ENCODE measurements at places on chromosomes 13 and 19.

DNA sequence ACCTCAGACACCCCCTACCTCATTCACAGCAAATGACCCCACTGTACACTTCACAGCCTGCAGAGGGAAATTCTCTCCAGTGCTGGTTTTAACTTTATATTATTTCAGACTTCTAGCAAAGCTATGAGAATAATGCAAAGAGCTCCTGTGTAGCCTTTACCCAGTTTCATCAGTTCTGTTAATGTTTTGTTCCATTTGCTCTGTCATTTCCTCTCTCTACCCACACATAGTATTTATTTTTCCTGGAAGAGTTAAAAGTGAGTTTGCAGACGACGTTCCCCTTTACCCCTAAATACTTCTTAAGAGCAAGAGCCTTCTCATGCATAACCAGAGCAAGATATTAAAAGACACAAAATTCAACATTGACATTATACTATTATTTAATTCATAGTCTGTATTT lies 49.9 kb upstream of the ADGRE1 start:
- no peak for DNase-seq

- DNase-seq: no peak
These were observed 474 bp upstream of the ZNRF4 start for GRCh38 chr19:5454743-5455142.

DNA sequence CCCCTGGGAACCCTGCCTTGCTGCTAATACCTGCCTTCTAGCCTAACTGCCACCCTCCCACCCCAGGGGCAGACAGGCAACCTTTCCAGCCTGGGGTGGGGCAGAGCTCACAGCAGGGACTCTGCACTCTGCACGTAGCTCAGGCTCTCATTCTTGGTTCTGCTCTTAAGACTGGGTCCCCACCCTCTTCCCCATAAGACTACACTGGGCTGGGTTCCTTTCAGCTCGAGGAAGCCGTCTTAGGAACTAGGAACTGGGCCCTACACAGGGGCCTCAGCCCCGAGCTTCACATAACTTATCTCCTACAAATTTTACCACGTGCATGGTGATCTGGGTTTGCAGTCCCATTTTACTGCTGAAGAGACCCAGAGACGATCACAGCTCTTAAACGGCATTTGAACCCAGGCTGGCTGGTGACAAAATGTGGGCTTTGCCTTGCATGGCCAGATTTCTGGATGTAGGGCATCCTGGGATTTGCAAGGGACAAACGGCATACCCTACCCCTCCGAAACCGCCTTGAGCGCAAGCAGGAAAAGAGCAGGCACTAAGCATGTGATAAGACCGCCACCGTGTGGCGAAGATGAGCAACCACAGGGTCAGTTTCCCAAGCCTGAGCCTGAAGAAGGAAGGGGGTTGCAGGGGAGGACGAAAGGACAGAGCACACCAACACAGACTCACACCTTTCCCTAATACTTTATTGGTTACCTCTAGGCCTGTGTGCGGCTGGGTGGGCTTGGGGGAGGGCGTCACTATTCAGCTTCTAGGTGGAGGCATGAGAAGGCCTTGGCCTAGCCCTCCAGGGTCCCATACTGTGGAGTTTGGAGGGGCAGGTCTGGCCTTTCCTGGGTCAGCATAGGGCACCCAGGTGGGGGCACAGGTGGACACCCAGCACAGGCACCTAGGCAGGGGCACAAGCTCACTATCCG lies 5.1 kb downstream of the JUNB start:
- peak; percentile 86 for DNase-seq

GRCh38 chr13:21673789-21674489 lies 3.1 kb downstream of the FGF9 start:
- DNase-seq: no peak

- DNase-seq: no peak
These were observed 204.5 kb downstream of the POU4F1 start for GRCh38 chr13:78398743-78399410.

DNA sequence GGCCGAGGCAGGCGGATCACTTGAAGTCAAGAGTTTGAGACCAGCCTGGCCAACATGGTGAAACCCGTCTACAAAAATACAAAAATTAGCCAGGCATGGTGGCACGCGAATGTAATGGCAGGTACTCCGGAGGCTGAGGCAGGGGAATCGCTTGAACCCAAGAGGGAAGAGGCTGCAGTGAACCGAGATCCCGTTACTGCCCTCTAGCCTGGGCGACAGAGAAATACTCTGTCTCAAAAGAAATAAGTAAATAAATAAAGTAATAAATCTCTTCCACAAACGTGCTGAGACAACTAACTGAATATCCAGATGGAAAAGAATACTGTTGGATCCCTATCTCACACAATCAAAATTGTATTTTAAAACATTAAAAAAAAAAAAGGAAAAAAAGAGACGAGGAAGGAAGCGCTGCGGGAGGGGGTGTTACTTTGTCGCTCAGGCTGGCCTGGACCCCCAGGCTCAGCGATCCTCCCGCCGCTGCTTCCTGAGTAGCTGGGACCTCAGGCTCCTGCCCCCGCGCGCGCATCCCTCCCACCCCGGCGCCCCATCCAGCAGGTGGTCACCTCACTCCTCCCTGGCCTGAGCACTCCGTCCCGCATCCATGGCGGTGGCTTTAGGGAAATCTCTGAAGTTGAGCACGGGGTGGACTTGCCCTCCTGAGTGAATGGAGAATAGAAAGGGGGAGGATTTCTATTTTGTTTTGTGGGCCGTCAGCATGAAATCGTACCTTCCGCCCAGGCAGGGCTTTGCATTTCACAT lies 628 bp upstream of the ZNF813 start:
- DNase-seq: no peak

DNA sequence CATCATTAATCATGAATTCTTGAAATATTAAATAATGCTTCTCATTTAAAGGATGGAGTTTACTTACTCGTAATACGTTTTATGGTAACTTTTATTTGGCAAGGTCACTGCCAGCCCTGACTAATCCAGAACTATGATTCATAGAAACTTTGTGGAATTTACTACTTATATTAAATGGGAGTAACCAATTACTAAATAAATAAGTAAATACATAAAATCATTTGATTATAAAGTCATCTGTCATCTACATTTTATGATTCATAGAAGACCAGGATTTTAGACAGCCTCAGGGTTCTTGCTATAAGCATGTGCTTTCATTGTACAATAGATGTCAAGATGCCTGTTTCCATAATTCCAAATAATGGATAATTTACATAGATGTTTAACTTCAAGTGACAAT lies 611.1 kb downstream of the TBC1D4 start:
- DNase-seq: no peak

- no peak for DNase-seq
These were observed 46.2 kb downstream of the ACTN4 start for GRCh38 chr19:38693380-38694223.

- DNase-seq: no peak
These were observed 28.6 kb downstream of the ZNF557 start for GRCh38 chr19:7098096-7098495.

DNA sequence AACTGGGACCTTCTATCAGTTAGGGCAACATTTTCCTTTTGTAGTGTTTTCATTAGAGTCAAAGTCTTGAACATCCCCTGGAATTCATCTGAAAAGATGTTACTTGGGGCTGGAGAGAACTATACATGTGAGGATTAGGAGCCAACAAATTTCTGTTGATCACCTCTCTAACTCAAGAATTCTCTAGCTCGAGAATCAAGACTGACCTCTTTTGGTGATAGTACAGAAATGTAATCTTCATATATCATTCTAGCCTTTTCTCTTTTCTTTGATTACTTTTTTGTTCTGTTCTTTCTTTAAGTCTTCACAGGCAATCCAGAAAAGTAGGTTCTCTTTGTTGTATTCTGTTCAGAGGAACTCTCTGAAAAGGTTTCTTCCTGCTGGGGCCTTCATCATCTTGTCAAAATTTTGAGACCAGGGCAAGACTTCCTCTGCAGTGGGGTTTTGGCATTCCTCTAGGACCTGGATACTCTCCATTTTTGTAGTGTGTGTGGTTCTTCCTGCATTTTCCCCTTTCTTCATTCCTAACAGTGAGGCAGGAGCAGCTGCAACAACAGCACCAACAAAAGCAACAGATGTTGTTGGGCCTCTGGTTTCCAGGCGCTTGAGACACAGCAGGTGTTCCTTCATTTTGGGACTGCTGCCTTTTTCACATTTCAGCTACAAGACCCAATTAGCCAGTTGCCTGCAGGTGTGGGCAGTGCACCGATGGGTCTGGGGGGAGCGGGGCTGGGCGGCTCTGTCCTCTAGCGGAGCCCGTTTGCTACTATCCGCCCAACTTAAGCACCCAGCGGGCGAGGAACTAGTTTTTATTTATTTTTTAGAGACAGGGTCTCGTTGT lies 26.2 kb downstream of the ELF1 start:
- DNase-seq: no peak

GRCh38 chr19:5588906-5589676 lies 21.3 kb upstream of the TINCR start:
- no peak for DNase-seq

- no peak for DNase-seq
These were observed 804 bp downstream of the ZNF708 start for GRCh38 chr19:21328406-21328805.

DNA sequence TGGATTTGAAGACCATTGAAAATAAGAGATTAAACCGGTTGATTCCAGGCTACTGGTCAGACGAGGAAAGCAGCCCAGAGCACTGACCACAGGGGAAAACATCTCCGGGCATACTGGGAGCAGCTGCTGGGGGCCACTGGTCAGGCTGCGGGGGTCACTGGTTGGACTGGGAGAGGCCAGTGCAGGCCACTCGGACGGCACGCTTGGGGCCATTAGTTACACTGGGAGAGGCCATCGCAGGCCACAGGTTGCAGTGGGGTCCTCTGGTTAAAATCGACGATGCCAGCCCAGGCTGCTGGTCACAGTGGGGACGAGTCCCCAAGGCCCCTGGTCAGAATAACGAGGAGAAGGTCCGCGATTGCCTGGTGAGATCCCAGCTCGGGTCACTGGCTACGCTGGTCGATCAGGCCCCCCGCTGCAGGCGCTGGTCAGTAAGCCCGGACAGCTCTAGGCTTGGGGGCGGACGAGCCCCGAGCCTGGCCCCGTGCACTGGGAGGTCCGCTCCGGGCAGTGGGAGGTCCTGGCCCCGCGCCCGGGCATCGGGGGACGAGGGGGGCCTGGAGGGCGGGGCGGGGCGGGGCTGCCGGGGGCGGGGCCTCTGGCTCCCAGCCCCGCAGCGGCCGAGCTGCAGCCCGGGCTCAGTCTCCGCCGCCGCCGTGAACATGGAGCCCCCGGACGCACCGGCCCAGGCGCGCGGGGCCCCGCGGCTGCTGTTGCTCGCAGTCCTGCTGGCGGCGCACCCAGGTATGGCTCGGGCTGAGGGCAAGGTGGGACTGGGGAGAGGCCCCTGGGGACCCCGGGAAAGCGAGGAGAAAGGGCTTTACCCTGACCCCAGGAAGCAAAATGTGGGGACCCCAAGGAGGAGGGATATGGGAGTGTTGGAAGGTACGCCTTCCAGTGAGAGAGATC lies at the start of gene BCAM:
Gene BCAM (plus strand): TSS at position 641 of the 909 bp plus-strand sequence. CDS start 22 bp downstream, at position 663.
- no peak for DNase-seq

GRCh38 chr19:48674921-48675824 lies 2.4 kb upstream of the NTN5 start:
- peak; percentile 90 for DNase-seq

- no peak for DNase-seq
These were observed 4.9 kb downstream of the FXYD3 start for GRCh38 chr19:35120492-35120891.
